ENCODE measurements at places on chromosomes 2 and 18.

DNA sequence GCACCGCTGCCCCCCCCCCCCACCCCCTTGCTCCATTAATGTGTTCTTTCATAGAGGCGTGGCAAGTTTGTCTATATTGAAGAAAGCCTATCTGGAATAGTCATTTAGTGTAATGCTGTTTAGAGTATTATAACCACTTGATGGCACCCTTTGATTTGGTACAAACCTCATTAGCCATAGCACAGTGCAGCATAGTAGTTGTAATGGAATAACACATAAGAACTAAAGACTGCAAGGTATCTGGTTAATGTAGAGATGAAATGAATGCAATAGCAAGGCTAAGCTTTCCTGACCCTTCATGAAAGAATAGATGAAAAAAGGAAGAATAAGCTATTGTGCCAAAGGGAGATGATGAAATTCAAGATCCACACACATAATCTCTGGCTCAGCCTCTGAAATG is 81.9 kb downstream of the EHBP1 start:
- DNase-seq: no peak

DNA sequence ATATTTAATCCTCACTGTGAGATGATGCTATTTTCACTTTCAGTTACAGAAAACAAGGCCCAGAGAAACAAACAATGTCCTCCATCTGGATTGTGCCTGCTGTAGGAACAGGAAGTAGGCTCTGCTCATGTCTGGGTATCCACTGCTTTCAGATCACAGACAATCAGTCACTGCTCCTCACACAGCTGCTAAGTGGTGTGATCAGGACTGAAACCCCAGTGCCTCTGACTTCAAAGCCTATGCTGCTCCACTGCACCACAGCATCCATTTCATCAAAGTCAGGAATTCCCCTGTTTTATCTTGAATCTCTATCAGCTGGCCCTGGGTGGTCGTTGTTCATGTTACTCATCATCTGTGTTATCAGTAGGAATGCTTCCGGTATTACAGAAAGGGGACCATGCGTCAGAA is 303.8 kb upstream of the TRIB2 start:
- DNase-seq: no peak

- DNase-seq: no peak
These were observed 155.9 kb upstream of the MAP3K20 start for GRCh38 chr2:172919732-172920131.

DNA sequence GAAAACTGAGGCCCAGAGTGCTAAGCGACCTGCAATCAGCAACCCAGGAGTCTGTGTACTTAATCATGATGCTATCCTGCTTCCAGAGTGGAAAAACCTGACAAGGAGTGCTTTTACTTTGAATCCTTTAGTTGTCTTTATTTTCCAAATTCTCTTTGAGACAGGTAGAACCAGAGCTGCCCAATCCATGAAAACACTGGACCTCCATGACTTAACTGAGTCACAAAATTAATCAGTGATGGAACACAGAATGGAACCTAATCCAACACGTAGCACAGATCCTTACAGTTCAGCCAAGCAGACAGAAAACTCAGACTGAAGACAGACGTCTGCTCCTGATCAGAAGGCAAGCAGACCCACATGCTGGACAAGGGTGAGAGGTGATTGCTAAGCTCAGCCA is 175.6 kb downstream of the BCL11A start:
- no peak for DNase-seq

DNA sequence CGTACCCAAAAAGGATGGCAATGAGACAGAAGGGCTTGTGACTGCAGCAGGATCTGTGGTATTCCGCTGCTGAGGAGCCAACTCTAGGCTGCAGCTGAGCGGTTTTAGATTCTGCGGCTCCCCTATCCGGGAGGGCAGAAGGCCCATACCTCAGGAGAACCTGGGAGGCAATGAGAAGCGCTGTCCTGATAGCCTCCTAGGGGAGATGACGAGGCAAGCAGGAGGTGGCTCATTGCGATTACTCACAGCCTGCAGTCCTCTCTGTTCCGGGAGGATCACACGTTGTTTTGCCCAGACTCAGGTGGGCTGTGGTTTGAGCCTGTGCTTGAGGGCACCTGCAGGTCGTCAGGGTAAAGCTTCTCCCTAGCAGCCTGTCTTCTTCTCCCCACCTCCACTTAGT is 65.1 kb downstream of the COA5 start:
- no peak for DNase-seq

DNA sequence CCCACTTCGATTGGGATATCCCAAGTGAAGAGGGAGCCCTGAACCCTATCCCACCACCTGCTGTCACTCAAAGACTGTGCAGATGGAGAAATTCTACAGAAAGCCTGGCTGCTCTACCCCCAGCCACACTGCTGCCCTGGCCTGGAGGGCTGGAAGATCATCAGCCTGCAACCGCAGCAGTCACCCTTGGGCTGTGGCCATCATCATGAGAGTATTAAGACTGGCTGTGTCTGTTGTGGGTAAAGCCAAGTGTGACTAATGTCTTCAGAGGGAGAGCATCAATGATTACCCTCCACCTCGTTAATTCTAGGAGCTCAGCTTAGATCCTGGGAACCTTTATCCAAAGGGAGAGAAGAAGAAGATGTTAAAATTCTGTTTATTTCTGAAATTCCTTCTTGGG is 221.5 kb downstream of the TFCP2L1 start:
- DNase-seq: no peak

GRCh38 chr18:67144329-67144728 is 372.2 kb downstream of the DSEL start:
- DNase-seq: no peak

- no peak for DNase-seq
These were observed 55.9 kb downstream of the HS1BP3 start for GRCh38 chr2:20594957-20595356.

DNA sequence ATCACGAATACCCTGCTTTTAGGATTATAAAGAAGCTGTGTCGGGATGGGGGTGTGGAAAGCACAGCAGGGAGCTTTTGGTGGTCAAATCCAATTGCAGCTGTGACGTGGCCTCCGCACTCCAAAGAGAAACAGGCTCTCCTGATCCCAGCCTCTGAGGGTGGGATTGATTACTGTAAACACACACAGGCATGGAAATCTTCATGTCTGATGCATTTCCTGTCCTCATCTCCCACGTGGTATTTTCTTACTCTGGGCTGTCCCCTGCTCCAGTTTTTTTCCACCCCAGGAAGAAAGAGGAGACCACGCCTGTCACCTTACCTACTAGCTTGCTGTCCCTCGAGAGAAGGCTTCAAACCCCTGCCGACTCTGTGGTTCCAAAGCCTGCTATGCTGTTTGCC is 22.7 kb downstream of the RNF152 start:
- no peak for DNase-seq

- DNase-seq: no peak
These were observed 261.3 kb upstream of the CCDC68 start for GRCh38 chr18:55220523-55220922.

GRCh38 chr18:10044054-10044453 is 130.2 kb downstream of the VAPA start:
- no peak for DNase-seq

- DNase-seq: no peak
These were observed 118.8 kb upstream of the RBMS1 start for GRCh38 chr2:160612266-160612856.

- no peak for DNase-seq
These were observed 84.7 kb downstream of the GLI2 start for GRCh38 chr2:120820263-120820952.

GRCh38 chr2:62931536-62931935 is 119.1 kb upstream of the OTX1 start:
- no peak for DNase-seq

DNA sequence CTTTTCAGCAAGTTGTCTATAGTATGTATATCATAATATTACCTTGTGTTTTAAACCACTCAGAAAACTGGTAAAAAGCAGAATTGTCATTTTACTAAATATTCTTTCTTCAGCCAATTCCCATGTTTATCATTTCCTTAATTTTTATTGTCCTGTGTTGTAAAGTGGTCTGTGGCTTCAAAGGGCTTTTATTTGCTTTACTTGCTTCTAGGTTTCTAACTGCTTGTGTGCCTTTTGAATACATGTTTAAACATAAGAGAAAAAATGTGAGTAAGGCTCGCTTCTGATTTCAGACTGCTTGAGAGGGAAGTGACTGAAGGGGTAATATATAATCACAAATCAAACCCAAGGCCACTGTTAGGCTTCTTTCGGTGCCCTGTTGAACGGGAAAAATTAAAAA is 407.5 kb upstream of the NRP2 start:
- DNase-seq: no peak

- DNase-seq: no peak
These were observed 181.0 kb downstream of the SLC39A10 start for GRCh38 chr2:195838002-195838401.

DNA sequence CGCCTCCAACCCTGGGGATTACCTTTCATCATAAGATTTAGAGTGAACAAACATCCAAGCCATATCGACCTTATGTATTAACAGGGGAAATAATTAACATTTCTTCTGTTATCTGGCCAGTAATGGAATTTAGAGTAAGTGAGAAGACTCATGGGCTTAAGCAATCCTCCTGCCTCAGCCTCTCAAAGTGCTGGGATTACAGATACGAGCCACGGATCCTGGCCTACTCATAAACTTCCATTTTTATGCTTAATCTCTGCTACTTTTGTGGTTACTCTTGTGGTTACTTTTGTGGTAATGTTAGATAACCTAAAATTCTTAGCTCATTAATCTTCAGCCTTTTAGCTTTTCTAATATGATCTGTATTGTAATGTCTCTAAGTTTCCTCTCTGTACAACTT is 159.3 kb upstream of the SLC8A1 start:
- no peak for DNase-seq

- no peak for DNase-seq
These were observed 15.4 kb downstream of the HS6ST1 start for GRCh38 chr2:128303095-128303791.

GRCh38 chr2:16741498-16741897 is 75.9 kb upstream of the CYRIA start:
- no peak for DNase-seq

GRCh38 chr2:241810307-241811200 is 1.6 kb downstream of the NEU4 start:
- no peak for DNase-seq

DNA sequence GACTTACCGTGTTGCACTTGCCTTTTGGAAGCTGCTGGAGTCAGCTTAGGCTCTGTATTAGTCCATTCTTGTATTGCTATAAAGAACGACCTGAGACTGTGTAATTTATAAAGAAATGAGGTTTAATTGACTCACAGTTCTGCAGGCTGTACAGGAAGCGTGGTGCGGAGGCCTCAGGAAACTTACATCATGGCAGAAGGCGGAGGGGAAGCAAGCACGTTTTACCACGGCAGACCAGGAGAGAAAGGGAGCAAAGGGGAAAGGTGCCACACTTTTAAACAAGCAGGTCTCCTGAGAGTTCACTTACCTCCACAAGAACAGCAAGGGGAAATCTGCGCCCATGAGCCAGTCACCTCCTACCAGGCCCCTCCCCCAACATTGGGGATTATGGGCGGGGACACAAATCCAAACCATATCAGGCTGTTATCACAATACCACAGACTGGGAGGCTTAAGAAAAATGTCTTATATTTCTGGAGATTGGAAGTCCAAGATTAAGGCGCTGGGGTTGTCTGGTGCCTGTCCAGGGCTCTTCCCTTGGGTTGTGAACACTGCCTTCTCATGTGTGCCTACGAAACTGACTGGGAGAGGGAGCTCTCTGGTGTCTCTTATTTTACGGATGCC is 3.6 kb upstream of the D2HGDH start:
- no peak for DNase-seq

GRCh38 chr18:60446821-60447220 is 74.2 kb upstream of the MC4R start:
- DNase-seq: no peak

- DNase-seq: peak; percentile 75
These were observed 1.0 kb downstream of the IRS1 start for GRCh38 chr2:226798422-226799210.

DNA sequence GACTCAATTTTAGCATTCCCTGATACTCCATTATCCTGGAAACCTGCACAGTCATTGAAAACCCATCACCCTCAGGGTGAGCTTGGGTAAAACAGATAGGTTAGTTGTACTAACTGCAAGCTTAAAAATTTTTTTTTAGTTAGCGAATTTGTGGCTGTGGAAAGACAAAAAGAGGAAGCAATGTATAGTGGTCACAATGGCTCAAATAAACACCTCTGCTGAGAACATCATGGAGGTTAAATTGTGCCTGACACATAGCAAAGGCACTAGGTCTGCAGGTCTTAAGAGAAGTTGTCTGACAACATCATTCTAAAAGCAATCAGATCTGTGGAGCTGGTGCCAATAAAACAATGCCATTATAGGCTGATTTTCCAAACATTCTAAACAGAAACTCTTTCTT is 84.4 kb upstream of the CAVIN2 start:
- DNase-seq: no peak

GRCh38 chr2:154710685-154711084 is 12.2 kb downstream of the KCNJ3 start:
- DNase-seq: no peak

DNA sequence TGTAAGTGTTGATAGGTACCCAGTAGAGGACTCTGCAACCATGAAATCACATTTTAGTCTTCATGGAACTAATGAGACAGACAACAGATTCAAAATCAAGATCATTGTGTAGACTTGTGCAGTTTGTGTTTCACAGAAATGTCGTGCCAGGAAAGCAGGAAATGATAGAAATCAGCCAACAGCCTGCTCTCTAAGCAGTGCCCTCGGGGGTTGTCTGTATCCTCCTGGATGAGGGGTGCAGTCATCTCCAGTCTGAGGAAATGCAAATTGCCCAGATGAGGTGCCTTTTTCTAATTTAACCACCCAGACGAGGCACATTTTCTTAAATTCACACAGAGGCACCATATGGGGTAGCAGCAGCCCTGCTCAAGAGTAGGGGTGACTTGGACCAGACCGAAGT is 663.1 kb downstream of the XIRP2 start:
- no peak for DNase-seq

DNA sequence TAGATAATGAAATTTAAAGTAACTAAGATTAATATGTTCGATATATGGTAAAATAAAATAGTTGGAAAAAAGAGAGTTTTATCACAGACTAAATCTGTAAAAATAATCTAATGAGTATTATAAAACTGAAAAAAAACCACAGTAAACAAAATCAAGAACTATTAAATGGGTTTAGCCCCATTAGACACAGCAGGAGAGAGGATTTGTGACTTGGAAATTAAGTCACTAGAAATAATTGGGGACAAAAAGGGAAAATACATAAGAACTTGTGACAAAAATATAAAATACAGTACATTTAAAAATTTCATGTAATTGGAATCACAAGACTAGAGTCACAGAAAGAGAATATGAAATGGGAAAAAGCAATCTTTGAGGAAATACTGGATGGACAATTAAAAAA is 1114.6 kb upstream of the KLHL29 start:
- DNase-seq: no peak

GRCh38 chr2:215137329-215137686 is 1.1 kb downstream of the ABCA12 start:
- no peak for DNase-seq

- DNase-seq: no peak
These were observed 14.9 kb downstream of the MRPS9 start for GRCh38 chr2:105052773-105053172.

Measured in activated CD8-positive, alpha-beta memory T cell treated with anti-CD3 and anti-CD28 coated beads, Interleukin-2, amount 50 U/mL, for 48 hours (primary cell).